Esophagus mucosa (tissue), 1 donor: ENCODE measurements at places on chromosomes 5 and 9. TPM values are rescaled to one million over a fixed set of nuclear protein-coding genes. Genes with fewer than 3 reads are reported as not detected.

- no peak for ATAC-seq
These were observed 91.9 kb downstream of the MARCHF3 start for GRCh38 chr5:126938466-126938865.

GRCh38 chr9:89606049-89606623, 1.3 kb downstream of the GADD45G start:
- peak; percentile 84 for ATAC-seq

The SMIM33 gene
- not detected for total RNA-seq

The ADCY2 gene
- total RNA-seq, result 0.12 TPM

The ARSI gene
- total RNA-seq, result 1.7 TPM

The IFNK gene
- not detected for total RNA-seq
